HCT116 (cell line): ENCODE measurements at places on chromosomes 1 and 21. TPM values are rescaled to one million over a fixed set of nuclear protein-coding genes. Genes with fewer than 3 reads are reported as not detected.
A peak's percentile ranks its signal among the peaks of the same experiment; 100 is the strongest.

- H3K27ac ChIP-seq: no peak overlapping the region
- no peaks in the 10 kb centered on the region for H3K4me1 ChIP-seq
- no peaks in the 10 kb centered on the region for H3K27me3 ChIP-seq
Measured at GRCh38 chr1:35451125-35451528, 106.1 kb downstream of the KIAA0319L start.

DNA sequence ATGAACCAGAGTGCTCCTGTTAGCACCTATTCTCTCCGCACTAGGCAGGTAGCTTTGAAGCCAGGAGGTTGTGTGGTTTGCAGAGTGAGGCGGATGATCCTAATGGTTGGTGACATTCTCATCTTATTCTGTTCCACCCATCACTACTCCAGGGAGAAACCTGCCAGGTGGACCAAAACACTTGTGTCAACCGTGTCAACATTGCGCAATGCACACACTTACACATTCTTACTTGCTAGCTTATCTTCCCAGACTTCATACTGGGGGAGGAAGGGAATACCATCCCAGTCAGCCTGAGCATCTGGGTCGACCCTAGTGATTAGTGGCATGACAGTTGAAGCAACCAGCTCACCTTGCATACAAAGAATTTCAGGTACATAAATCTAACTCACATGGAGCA, 236.9 kb downstream of the RPS6KC1 start:
- no peak overlapping the region for H3K4me3 ChIP-seq
- H3K4me1 ChIP-seq: no peaks in the 10 kb centered on the region

CFAP107 gene
- not detected for total RNA-seq

CELA3B gene
- total RNA-seq: 5.3 TPM

DNA sequence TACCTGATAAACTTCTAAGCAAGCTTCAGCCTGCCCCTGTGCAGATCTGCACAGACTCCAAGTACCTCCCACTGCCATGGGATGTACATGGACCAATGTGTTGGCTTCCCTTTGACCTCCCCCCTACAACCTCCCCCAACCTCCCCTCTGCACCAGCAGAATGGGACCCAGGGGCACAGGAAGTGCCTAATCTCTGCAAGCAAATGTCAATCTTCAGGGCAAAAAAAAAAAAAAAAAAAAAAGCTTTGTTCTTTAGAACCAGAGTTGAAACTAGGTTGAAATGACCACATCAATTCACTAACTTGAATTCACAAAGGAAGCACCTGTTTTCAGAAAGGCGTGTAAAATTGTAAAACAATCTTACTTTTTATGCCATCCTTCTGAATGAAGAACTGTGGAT, 53.9 kb upstream of the TIAM1 start:
- no peaks in the 10 kb centered on the region for H3K27me3 ChIP-seq
- no peak overlapping the region for H3K27ac ChIP-seq
- no peak for DNase-seq
- no peak overlapping the region for H3K4me3 ChIP-seq

RBP7 gene
- total RNA-seq: 45.6 TPM

- H3K4me3 ChIP-seq: peak overlapping the region; percentile 72
- H3K36me3 ChIP-seq: no peaks in the 10 kb centered on the region
- no peak for DNase-seq
- H3K4me1 ChIP-seq: peaks cover 61% of the 10 kb centered on the region
- no peaks in the 10 kb centered on the region for H3K27me3 ChIP-seq
Measured at GRCh38 chr1:39105841-39106765, 80.0 kb downstream of the NDUFS5 start.

OVAAL gene
- total RNA-seq: not detected

SPRR5 gene
- not detected for total RNA-seq

LEMD1 gene
- total RNA-seq: 11.9 TPM

CRP gene
- total RNA-seq: 1.3 TPM

- H3K27me3 ChIP-seq: no peaks in the 10 kb centered on the region
- H3K4me1 ChIP-seq: no peaks in the 10 kb centered on the region
- peaks cover 25% of the 10 kb centered on the region for H3K36me3 ChIP-seq
- no peak for DNase-seq
- no peak overlapping the region for H3K4me3 ChIP-seq
Measured at GRCh38 chr21:42839271-42840231, 39.8 kb downstream of the WDR4 start.

ITLN2 gene
- 0.20 TPM for total RNA-seq

DNA sequence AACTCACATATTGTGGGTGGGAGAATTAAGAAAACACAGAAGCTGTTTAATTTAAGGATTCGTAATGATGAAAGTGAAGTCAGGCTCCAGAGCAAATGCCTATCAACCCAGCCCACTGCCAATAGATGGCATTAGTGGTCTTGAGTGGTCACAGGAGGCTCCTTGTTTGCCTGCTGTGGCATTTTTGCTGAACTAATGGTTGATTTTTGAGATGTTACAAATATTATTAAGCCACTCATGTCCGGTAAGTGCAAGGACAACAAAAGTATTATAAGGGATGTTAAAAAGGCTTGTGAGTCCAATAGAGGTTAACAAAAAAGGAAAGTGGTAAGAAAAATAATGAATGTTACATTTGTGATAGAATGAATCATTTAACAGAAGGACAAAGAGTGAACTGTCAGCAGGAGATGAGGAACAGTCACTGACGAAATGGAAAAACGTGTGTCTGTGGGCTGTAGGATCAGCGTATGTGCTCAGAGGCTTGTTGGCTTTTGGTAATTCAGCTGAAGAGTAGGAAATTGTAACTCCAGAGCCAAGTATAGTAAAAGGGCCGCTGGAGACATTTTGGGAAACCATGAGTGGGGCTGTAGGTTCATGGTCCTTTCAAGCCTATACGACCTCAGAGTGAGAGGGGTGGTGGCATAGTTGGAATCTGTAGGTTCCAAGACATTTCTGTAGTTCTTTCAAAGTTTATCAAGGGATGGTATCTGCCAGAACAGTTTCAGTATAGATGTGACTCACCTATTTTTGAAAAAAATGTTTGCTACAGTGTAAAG, 11.2 kb downstream of the SFT2D2 start:
- H3K36me3 ChIP-seq: peaks cover 44% of the 10 kb centered on the region
- H3K27ac ChIP-seq: no peak overlapping the region
- H3K4me1 ChIP-seq: 0 out of 2 replicates have a peak, but pooled peaks cover 4% of the 10 kb centered on the region
- DNase-seq: no peak
- H3K27me3 ChIP-seq: no peaks in the 10 kb centered on the region
- no peak overlapping the region for H3K4me3 ChIP-seq

- H3K4me3 ChIP-seq: no peak overlapping the region
- no peak for DNase-seq
Measured at GRCh38 chr1:32868806-32869455, 1.8 kb downstream of the FNDC5 start.

- H3K27ac ChIP-seq: no peak overlapping the region
- no peak for DNase-seq
- H3K4me1 ChIP-seq: no peaks in the 10 kb centered on the region
- H3K4me3 ChIP-seq: no peak overlapping the region
Measured at GRCh38 chr21:27467366-27467765, 500.5 kb upstream of the ADAMTS5 start.

DNA sequence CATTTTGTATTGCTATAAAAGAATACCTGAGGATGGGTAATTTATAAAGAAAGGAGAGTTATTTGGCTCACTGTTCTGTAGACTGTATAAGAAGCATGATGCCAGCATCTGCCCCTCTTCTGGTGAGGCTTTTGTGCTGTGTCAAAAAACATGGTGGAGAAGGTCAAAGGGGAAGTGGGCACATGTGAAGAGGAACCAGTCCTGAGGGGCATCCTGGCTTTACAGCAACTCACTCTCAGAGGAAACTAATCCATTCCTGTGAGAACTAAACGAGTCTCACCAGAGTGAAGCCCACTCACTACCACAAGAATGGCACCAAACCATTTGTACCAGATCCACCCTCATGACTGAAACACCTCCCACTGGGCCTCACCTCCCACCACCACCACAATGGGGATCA, 18.8 kb upstream of the SELP start:
- no peaks in the 10 kb centered on the region for H3K36me3 ChIP-seq
- DNase-seq: no peak
- H3K27ac ChIP-seq: no peak overlapping the region
- no peak overlapping the region for H3K4me3 ChIP-seq

- H3K27ac ChIP-seq: no peak overlapping the region
- H3K4me3 ChIP-seq: no peak overlapping the region
- peaks cover 58% of the 10 kb centered on the region for H3K36me3 ChIP-seq
Measured at GRCh38 chr1:32195972-32196823, 4.2 kb upstream of the CCDC28B start.

PCP4L1 gene
- total RNA-seq: not detected

GRCh38 chr1:89708751-89709375, 75.9 kb downstream of the LRRC8C start:
- H3K27ac ChIP-seq: no peak overlapping the region
- H3K36me3 ChIP-seq: no peaks in the 10 kb centered on the region; the same call in 1 of the 2 replicates
- H3K4me3 ChIP-seq: no peak overlapping the region
- H3K27me3 ChIP-seq: no peaks in the 10 kb centered on the region
- no peak for DNase-seq

- DNase-seq: no peak
- no peak overlapping the region for H3K4me3 ChIP-seq
- peaks cover 9% of the 10 kb centered on the region; the same call in 1 of the 2 replicates for H3K27me3 ChIP-seq
- no peaks in the 10 kb centered on the region for H3K36me3 ChIP-seq
- no peaks in the 10 kb centered on the region for H3K4me1 ChIP-seq
Measured at GRCh38 chr1:229972600-229973296, 94.3 kb upstream of the GALNT2 start.

GRCh38 chr21:32186804-32187203, 92.0 kb downstream of the MIS18A start:
- no peaks in the 10 kb centered on the region for H3K4me1 ChIP-seq
- no peak overlapping the region for H3K27ac ChIP-seq
- DNase-seq: no peak
- H3K36me3 ChIP-seq: no peaks in the 10 kb centered on the region
- H3K4me3 ChIP-seq: no peak overlapping the region

- H3K27ac ChIP-seq: no peak overlapping the region
- no peak for DNase-seq
- no peaks in the 10 kb centered on the region for H3K4me1 ChIP-seq
- H3K36me3 ChIP-seq: peaks cover 8% of the 10 kb centered on the region
Measured at GRCh38 chr1:192949783-192950182, 109.4 kb downstream of the UCHL5 start.

DNA sequence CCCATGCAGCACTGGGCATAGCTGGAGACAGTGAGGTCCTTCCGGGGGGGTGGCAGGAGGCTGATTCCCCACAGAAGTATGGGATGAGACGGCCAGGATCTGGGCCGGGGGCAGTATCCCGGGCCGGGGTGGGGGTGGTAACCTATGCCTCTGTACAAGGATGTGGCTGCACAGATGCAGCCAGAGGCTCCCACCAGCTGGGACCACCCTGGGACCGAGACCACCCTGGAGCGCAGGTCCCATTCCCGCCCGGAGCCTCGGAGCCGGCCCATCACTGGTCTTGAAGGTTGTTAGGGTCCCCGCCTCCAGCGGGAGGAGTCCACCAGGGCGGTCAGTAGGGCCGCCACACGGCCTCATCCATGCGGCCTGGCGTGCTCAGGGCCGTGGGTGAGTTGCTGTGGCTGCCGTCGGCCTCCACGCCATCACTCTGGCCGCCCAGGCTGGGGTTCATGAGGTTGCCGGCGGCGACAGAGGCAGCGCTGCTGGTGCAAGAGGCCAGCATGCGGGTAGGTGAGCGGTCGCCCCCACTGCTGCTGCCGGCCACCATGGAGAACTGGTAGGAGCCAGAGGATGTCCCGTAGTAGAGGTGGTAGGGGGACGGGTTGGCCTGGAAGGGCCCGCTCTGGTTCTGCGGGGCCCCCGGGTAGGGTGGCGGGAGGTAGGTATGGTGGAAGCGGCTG, 28.1 kb downstream of the RUNX3 start:
- no peaks in the 10 kb centered on the region for H3K27me3 ChIP-seq
- H3K36me3 ChIP-seq: no peaks in the 10 kb centered on the region; the same call in 1 of the 2 replicates
- DNase-seq: no peak
- H3K4me1 ChIP-seq: no peaks in the 10 kb centered on the region

DNA sequence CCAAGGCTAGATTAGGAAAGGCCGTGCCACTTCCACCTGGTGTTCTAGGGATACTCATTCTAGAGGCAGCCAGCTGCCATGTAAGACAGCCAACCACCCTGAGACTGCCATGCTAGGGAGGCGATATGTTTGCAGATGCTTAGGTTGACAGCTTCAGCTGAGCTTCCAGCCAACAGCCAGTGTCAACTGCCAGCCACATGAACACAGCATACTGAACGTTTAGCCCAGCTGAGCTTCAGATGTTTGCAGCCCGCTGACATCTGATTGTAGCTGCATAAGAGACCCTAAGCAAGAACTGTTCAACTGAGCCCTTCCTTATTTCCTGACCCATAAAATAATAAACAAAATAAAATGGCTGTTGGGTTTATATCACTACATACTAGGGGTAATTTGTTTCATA, 5.0 kb upstream of the KCNC4 start:
- no peak overlapping the region for H3K27ac ChIP-seq
- H3K27me3 ChIP-seq: no peaks in the 10 kb centered on the region
- H3K36me3 ChIP-seq: no peaks in the 10 kb centered on the region
- H3K4me3 ChIP-seq: no peak overlapping the region
- no peaks in the 10 kb centered on the region for H3K4me1 ChIP-seq

- no peak overlapping the region for H3K4me3 ChIP-seq
- no peaks in the 10 kb centered on the region for H3K36me3 ChIP-seq
- no peaks in the 10 kb centered on the region for H3K27me3 ChIP-seq
- no peak for DNase-seq
- no peaks in the 10 kb centered on the region for H3K4me1 ChIP-seq
Measured at GRCh38 chr1:64539781-64540218, 69.9 kb downstream of the CACHD1 start.

PRDX6 gene
- total RNA-seq: 286 TPM

CYP4A22 gene
- total RNA-seq: not detected

GRCh38 chr1:225897595-225898514, 8.9 kb upstream of the LEFTY1 start:
- H3K4me3 ChIP-seq: no peak overlapping the region
- peaks cover 12% of the 10 kb centered on the region for H3K4me1 ChIP-seq
- H3K36me3 ChIP-seq: no peaks in the 10 kb centered on the region
- no peak overlapping the region for H3K27ac ChIP-seq

ZNF648 gene
- total RNA-seq: 0.57 TPM

GPR157 gene
- 7.7 TPM for total RNA-seq

RASSF5 gene
- total RNA-seq: 5.4 TPM

GRCh38 chr1:39657402-39657801, 14.5 kb downstream of the NT5C1A start:
- peak overlapping the region; percentile 50 for H3K4me3 ChIP-seq
- no peak for DNase-seq
- no peaks in the 10 kb centered on the region for H3K36me3 ChIP-seq
- H3K27me3 ChIP-seq: no peaks in the 10 kb centered on the region

OR14I1 gene
- total RNA-seq: not detected

SLC30A10 gene
- 0.15 TPM for total RNA-seq

GBP3 gene
- 1.2 TPM for total RNA-seq
